ENCODE measurements at places on chromosomes 1 and 21.
A peak's percentile ranks its signal among the peaks of the same experiment; 100 is the strongest.

DNA sequence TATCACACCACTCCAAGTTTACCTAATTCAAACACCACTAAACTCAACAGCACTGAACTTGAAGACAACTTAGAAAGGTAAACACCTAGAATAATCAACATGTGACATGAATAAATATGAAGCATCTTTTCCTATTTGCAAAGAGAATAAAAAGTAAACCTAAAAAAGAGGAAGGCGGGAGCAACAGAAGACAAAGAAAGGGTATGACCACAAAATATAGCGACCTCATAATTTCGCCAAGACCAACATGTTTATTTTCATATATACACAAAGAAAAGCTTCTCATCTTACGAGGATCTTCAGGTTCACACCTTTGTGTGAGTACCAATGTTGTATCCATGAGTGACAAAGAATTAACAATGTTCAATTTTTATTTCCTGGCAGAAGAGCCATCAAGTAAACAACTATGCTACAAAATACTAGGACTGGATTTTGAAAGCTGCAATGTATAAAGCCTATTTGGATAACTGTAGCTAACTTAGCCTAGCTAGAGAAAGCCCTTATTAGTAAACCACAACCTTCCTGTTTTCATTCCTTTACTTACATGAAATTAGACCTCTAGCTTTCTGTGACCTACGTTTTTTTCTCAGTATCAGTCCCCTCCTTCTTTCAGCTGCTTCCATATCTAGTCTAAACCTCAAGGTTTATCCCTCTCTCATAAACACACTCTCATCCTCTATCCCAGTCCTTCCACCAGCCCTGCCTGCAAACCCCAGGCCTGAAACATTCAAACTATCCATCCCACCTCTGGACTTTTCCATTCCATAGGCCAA lies 21.3 kb upstream of the PHTF1 start:
- peak; percentile 39 for DNase-seq

DNA sequence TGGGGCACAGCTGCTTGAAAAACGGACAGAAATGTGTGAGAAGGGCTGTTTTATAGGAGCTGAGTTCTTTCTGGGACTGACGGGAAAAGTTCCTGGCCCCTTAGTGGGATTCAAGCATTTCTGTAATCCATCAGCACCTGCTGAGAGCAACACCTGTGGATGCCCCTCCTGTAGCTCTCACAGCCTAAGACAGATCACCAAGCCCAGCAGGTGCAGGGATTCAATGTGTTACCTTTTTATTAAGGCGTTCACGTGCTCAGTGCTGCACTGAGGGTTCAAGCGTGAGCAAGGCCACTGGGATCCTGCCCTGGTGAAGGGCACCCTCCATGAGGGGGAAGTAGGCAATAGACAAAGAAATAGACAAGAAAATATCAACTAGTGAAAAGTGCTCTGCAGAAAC lies 14.9 kb downstream of the OLFML2B start:
- no peak for DNase-seq

DNA sequence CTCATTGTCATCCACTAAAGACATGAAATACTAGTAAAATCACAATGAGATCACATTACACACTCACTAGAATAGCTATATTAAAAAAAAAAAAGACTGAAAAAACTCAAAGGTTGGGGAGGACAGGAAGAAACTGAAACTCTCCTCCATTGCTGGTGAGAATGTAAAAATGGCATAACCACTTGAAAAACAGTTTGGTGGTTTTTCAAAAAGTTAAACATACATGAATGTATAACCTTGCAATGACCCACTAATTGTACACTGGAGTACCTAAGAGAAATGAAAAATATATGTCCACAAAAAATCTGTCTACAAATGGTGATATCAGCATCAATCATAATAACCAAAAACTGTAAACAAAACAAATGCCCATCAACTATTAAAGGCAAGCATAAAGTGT lies 44.0 kb downstream of the NRIP1 start:
- DNase-seq = no peak

DNA sequence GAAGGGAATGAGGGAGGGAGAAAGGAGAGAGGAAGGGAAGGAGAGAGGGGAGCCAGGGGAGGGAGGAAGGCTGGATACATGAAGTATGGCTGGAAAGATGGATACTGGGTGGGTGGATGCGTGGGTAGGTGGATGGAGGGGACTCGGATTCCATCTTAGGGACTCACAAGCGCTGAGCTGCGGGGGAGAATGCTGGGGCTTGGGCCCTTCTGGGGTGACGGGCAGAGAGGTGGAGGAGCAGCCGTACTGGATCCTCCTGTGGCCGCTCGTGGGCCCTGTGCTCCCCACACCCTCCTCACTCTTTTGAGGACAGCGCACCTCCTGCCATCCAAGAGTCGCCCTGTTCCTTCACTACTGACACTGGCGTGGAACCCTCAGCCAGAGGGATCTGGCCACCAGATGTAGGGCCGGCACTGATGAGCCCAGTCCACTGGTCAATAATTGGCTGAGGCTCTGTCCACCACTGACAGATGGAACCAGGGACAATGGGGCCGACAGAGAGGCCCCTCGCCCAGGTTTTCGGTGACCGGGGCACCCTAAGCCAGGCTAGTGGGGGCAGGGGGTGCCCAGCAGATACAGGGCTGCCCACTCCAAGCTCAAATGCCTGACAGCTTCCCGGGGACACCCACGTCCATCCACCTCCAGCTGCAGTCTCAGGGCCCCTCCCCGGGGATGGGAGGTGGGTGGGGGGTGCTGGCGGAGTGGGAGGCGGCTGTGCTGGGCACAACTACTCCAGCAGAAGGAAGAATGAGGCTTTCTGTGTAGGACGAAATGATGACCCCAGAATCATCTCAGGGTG lies 4.4 kb upstream of the ACTRT2 start:
- no peak for DNase-seq

- DNase-seq = peak; percentile 79
Observed at GRCh38 chr1:235253219-235253962, 74.6 kb downstream of the ARID4B start.

- peak; percentile 49 for DNase-seq
Observed at GRCh38 chr1:15038232-15039016, 115.1 kb upstream of the TMEM51 start.

GRCh38 chr1:152941037-152941711 lies 5.8 kb upstream of the SPRR5 start:
- no peak for DNase-seq

DNA sequence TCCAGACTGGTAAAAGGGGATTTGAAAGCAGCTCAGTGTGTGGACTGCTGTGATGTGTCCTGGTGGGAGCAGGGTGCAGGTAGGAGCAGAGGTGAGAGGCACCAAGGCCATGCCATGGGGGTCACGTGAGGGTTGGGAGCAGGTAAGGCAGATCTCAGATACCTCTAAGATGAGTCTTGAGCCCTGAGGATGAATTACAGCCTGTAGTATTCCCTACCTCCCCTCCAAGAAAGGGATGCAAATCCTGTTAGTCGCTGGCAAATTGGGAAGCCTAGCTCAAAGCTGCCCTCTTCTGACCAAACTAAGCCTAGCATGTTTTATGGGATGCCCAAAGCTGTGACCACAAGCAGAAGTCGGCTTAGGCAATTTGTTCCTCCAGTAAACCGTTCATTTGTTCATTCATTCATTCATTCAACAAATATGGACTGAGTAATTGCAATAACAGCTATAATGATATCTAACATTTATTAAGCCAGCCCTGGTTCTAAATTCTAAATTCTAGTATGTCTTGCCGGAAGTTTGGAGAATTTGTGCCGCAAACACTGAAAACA lies 3.9 kb upstream of the NUAK2 start:
- peak; percentile 66 for DNase-seq

DNA sequence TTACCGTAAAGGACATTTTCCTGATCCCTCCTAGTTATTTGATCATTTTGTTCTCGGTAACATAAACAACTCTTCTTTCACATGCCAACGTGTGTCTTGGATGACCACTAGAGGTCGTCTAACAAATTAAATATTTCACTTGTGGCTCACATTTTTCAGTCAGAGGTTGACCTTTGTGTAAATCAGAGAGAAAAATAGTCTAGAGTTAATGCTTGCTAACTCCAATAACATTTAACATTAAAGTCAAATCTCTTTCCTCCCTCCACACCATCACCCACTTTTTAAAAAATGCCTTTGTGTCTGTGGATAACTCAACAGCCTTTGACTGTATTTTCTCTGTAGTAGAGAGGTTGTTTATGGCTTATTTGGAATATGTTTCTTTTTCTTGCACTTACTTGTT lies 220.5 kb upstream of the B3GALT2 start:
- peak; percentile 49 for DNase-seq

DNA sequence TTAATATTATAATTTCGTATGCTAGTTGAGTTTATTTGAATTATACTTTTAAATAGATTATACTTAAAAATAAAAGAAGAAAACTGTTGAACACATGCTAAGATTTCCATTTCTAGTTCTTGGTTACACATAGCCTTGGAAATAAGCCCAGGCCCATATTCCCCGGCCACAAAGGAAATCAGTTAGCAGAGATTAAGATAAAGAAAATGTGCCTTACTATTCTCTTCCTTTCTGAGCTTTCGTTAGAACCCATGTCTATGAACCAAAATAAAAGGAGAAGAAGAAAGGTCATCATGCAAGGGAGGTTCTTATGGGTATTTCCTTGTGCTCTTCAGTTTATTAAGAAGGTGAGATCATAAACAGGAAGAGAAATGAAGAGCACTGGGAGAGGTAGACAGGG lies 32.3 kb upstream of the CRP start:
- DNase-seq = no peak

GRCh38 chr1:244603498-244603897 lies 49.4 kb upstream of the DESI2 start:
- DNase-seq = peak; percentile 44

- no peak for DNase-seq
Observed at GRCh38 chr1:168121401-168122011, 15.2 kb downstream of the GPR161 start.

GRCh38 chr1:172146141-172146850 lies 274.2 kb upstream of the C1orf105 start:
- DNase-seq = no peak

DNA sequence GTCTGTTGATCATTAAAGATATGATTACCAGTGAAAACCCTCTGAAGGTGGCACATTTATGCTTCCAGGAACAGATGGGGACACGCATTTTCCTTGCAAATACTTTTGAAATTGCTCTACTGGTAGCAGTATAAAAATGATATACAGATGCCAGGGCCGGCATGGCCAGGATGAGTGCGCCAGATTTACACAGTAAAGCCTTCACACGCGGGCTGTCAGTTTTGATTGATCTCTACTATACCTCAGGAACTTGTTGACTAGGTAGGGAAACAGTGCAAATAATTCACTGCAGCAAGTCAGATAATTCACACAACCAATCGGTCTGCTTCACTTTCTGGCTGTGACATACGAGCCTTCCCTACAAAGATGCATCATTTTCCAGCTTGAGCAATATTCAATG lies 123.2 kb upstream of the BARHL2 start:
- no peak for DNase-seq

DNA sequence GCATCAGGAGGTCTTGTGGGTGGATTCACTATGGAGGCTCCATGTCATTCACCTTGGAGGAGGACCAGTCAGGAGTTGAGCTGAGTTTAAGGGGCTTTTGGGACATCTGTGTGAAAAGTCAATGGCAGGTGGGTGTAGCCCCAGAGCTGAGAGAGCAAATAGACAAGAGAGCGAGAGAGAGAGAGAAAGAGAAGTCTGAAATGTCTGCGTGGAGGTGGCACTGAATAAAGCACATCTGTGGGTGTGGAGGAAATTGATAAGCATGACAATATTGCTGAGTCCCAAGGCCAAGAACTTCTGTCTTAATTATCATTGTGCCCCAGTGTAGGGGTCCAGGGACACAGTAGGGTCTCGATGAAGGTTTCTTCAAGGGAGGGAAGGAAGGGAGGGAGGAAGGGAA lies 79.5 kb upstream of the VAMP3 start:
- DNase-seq = no peak

DNA sequence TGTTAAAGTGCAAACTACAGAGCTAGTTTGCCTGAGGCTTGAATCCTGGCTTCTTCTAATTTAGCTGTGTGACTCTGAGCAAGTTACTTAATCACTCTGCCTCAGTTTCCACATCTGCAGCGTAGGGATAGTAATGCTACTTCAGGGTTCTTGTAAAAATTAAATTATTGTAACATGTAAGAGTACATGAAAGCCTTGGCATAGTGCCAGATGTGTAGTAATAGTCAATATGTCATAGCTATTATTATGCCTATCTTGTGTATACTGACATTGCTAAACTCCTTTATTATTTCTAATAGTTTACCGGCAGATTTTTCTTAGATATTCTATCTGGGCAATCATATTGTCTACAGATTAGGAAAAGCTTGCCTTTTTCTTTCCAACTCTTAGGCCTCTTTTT lies 6.8 kb upstream of the TADA1 start:
- no peak for DNase-seq

GRCh38 chr1:29303201-29304024 lies 67.1 kb downstream of the PTPRU start:
- DNase-seq = no peak
